T-cell (primary cell): ENCODE measurements at places on chromosomes 3 and 15. TPM values are rescaled to one million over a fixed set of nuclear protein-coding genes. Genes with fewer than 3 reads are reported as not detected.
A peak's percentile ranks its signal among the peaks of the same experiment; 100 is the strongest.

Gene VPS13C
- total RNA-seq, result 117 TPM

GRCh38 chr3:34363881-34364280 is 565.5 kb downstream of the PDCD6IP start:
- H3K36me3 ChIP-seq, result no peaks in the 10 kb centered on the region
- H3K27me3 ChIP-seq, result no peaks in the 10 kb centered on the region
- no peaks in the 10 kb centered on the region for H3K4me1 ChIP-seq

- H3K27ac ChIP-seq, result peak overlapping the region; percentile 8
- no peak for DNase-seq
- peak overlapping the region; percentile 58 for H3K4me3 ChIP-seq
- H3K4me1 ChIP-seq, result peaks cover 28% of the 10 kb centered on the region
Observed at GRCh38 chr3:115100806-115101205, 46.3 kb downstream of the ZBTB20 start.

GRCh38 chr3:57808961-57809608 is 53.0 kb downstream of the SLMAP start:
- H3K27ac ChIP-seq, result no peak overlapping the region
- no peak for DNase-seq
- H3K36me3 ChIP-seq, result no peaks in the 10 kb centered on the region
- H3K4me1 ChIP-seq, result peaks cover 14% of the 10 kb centered on the region
- no peak overlapping the region for H3K4me3 ChIP-seq

DNA sequence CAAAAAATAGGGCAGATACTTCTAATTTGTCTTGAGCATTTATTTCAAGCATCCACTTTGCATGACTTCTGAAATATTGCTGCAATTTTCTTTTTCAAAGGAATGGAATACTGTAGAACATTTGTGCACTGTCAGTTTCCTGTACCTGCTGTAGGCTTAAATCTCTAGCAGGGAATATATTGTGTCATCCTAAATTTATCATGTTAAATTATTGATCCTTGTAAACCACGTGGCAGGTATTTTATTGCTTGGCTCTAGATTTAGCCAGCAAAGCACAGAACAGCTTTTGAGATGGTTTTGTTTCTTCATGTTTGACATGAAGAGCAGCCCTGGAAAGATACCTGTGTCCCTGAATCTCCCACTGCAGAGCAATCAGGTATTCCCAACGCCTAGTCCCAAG is 470.1 kb downstream of the GABRG3 start:
- no peak overlapping the region for H3K27ac ChIP-seq
- DNase-seq, result no peak
- H3K4me3 ChIP-seq, result no peak overlapping the region
- no peaks in the 10 kb centered on the region for H3K36me3 ChIP-seq

GRCh38 chr3:86845726-86846125 is 145.2 kb downstream of the VGLL3 start:
- DNase-seq, result no peak
- no peaks in the 10 kb centered on the region for H3K4me1 ChIP-seq
- no peaks in the 10 kb centered on the region for H3K36me3 ChIP-seq
- no peaks in the 10 kb centered on the region for H3K27me3 ChIP-seq

DNA sequence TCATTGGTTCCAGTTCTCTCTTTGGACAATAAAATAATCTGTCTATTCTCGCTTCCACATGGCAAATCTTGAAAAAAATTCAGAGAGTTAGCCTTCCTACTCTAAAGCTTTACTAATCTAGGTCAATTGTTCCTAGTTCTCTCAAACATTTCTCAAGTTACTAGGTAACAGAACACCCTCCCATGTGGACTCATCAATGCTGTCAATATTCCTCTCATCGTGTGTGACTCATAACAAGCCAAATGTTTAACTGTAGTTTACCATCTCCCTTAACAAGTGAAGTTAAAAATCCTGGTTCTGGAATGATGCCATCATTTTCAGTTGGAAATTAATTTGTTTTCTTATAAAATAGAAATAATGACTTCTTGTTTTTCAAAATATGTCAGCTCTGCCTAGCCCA is 438.6 kb downstream of the ROBO1 start:
- H3K4me1 ChIP-seq, result no peaks in the 10 kb centered on the region
- no peaks in the 10 kb centered on the region for H3K27me3 ChIP-seq
- H3K36me3 ChIP-seq, result no peaks in the 10 kb centered on the region
- DNase-seq, result no peak
- H3K27ac ChIP-seq, result no peak overlapping the region

- no peaks in the 10 kb centered on the region for H3K27me3 ChIP-seq
- no peak overlapping the region for H3K27ac ChIP-seq
- no peaks in the 10 kb centered on the region for H3K4me1 ChIP-seq
- H3K4me3 ChIP-seq, result no peak overlapping the region
- no peaks in the 10 kb centered on the region for H3K36me3 ChIP-seq
Observed at GRCh38 chr3:193301433-193301832, 60.4 kb downstream of the PLAAT1 start.

DNA sequence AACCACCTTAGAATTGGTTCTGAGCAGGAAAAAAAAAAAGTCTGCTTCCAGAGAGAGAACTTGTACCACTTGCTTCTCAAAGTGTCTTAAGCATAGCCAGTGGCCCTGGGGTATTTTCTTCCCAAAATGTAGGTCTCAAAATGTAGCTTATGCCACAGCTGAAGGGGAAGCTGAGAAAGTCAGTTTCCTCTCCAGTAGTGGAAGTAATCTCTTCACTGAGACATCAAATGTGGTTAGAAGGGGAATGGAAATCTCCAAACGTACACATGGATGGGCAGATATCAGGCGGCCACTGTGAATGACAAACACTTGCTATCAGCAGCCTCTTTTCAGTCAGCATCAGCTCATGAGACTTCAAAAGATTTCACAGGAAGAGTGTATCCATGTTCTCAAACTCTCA is 841.2 kb downstream of the TUSC7 start:
- H3K4me1 ChIP-seq, result no peaks in the 10 kb centered on the region
- no peak for DNase-seq
- H3K36me3 ChIP-seq, result no peaks in the 10 kb centered on the region
- no peaks in the 10 kb centered on the region for H3K27me3 ChIP-seq
- H3K4me3 ChIP-seq, result no peak overlapping the region
